ENCODE measurements at places on chromosomes 11 and 22.

DNA sequence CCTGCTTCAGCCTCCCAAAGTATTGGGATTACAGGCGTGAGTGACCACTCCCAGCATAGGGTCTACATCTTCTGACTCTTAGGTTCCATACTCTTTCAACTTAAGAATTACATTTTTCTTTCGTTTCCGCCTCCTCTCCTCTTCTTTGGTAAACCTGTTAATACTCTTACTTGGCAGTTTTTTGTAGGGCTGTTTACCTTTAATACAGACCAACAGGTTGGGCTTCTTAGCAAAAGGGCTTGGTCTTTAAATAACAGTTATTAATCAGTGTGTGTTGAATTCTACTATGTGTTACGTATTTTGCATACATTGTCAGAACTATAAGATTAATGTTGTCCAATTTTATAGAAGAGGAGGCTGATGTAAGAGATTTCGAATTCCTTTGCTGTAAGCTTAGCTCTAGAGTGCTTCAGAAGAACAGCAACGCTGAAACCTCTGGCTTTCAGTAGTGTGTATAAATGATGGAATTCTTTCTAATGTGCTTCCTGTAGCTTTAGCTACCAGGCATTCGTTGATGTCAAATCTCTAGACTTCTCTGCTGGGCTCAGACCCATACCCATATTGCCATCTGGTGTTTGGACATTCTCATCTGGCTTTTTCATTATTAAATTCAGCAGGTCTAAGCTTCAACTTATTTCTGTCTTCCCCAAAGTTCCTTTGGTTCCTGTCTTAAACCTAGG is 3.1 kb downstream of the FDX1 start:
- no peak for DNase-seq

- DNase-seq: no peak
These were observed 1.3 kb downstream of the CBL start for GRCh38 chr11:119207415-119207960.

GRCh38 chr11:111456859-111457730 is 55.1 kb downstream of the BTG4 start:
- DNase-seq: no peak

GRCh38 chr11:13767471-13767870 is 99.0 kb downstream of the FAR1 start:
- DNase-seq: no peak

GRCh38 chr11:3841426-3842350 is 929 bp upstream of the RHOG start:
- peak; percentile 40 for DNase-seq

GRCh38 chr22:30250661-30251267 is 4.2 kb upstream of the LIF start:
- no peak for DNase-seq

- no peak for DNase-seq
These were observed 21.0 kb upstream of the MOB2 start for GRCh38 chr11:1507381-1508140.

DNA sequence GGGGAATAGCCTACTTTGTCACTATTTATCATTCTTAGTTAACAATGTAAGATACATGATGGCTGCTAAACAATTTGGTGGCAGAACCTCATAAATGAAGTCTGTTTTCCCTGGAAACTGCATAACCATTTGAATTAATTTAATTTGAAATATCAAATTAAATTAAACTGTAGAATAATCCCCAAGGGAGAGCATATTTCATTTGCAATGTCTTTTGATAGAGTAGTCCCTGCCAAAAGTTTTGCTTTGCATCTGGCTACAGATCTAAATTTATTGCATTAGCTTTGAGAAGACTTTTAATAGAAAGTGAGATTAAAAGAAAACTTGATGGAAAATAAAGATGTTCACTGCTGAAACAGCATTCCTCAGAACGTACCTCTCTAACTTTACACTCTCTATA is 246.6 kb downstream of the KIRREL3 start:
- no peak for DNase-seq

- no peak for DNase-seq
These were observed 5.9 kb upstream of the ARL14EP start for GRCh38 chr11:30317030-30317429.

DNA sequence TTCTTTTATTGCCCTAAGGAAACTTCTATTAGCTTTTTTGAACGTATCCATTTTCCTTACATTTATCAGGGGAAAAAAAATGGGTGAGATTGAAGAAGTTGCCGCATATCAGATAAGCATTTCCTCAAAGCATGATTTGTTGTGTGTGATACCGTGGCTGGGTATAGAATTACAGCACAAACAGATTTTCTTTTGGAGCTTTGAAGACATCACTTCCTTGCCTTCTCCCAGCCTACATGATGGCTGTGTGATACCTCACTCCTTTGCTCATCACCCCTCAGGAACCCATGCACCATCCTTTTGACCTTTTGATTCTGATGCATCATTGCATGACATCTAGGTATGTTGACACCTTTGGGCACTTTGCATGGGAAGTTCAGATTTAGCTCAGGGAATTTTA is 1155.3 kb downstream of the BRD1 start:
- DNase-seq: no peak

- DNase-seq: no peak
These were observed 68.0 kb downstream of the USP47 start for GRCh38 chr11:11909727-11910126.

Data from NCI-H1417 treated with DMSO at 0.1 percent for 48 hours (cell line).